ENCODE measurements at places on chromosomes 7 and 10.

DNA sequence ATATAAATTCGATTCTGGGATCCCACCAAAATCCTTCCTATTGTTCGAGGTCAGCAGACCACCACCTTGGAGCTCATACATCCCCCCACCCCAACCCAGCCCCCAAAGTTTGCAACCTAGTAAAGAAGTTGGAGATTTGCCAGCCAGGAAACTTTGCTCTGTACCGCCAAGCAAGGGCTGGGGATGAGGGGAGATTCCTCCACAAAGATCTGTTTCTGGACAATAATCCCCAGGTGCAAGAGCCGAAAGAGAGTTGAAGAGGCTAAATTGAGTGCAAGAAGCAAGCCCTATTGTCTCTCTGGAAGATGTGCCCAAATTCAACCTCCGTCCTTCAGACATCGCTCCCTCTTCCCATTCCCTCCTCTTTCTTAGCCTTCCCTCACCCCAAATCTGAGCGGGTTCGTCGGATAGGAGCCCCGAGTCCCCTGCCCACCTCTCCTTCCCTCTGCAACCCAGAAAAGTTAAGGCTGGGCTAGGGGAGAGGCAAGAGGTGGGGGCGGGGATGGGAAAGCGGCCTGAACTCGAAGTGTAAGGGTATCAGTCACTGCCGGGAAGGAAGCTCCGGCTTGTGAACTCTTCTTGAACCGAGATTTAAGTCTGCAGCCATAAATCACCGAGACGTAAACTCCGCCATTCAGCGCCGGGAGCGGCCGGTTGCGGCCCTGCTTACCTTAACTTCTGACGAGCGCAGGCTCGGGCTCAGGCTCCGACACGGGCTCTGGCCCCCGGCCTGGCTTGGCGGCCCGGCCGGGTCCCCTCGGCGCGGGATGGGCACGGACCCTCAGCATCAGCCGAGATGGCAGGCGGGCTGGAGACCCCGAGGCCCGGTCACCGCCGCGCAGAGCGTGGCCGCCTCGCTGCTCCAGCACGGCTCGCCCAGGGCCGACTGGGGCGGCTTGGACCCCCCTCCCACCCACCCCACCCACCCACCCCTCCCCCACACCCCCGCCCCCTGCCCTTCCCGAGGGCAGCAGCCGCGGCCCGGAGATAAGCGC, 10.8 kb upstream of the HOXA2 start:
- DNase-seq = no peak

GRCh38 chr10:7773845-7774801, 13.7 kb downstream of the KIN start:
- DNase-seq = no peak

- peak; percentile 24 for DNase-seq
These were observed 131.1 kb upstream of the CHST15 start for GRCh38 chr10:124224331-124225028.

DNA sequence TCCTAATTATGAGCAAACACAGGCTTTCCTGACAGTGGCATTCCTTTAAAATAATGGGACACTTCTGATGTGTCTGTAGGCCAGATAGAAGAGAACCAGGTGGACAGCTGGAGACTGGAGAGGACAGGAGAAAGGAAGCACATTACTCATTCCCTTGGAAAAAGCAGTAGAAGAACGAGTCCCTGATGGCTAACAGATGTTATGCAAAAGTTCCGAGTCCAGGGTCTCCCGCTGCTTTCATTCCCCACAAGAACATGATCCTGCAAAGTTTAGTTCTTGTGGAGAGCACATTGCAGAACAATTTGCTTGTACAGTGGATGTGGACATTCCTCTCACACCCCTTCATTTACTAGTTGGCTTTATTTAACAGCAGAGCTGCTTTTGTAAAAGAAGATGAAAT, 137.6 kb downstream of the GPAM start:
- DNase-seq = no peak

GRCh38 chr10:67678335-67678974, 17.5 kb downstream of the CTNNA3 start:
- no peak for DNase-seq

Measured in midbrain (tissue), 1 donor.